Left renal cortex interstitium (tissue), 4 donors: ENCODE measurements at places on chromosomes 16 and 17.

GRCh38 chr16:69404275-69404805 lies 18.5 kb upstream of the TERF2 start:
- no peak for DNase-seq

- no peak for DNase-seq
Measured at GRCh38 chr16:84661418-84662060, 13.2 kb downstream of the KLHL36 start.

DNA sequence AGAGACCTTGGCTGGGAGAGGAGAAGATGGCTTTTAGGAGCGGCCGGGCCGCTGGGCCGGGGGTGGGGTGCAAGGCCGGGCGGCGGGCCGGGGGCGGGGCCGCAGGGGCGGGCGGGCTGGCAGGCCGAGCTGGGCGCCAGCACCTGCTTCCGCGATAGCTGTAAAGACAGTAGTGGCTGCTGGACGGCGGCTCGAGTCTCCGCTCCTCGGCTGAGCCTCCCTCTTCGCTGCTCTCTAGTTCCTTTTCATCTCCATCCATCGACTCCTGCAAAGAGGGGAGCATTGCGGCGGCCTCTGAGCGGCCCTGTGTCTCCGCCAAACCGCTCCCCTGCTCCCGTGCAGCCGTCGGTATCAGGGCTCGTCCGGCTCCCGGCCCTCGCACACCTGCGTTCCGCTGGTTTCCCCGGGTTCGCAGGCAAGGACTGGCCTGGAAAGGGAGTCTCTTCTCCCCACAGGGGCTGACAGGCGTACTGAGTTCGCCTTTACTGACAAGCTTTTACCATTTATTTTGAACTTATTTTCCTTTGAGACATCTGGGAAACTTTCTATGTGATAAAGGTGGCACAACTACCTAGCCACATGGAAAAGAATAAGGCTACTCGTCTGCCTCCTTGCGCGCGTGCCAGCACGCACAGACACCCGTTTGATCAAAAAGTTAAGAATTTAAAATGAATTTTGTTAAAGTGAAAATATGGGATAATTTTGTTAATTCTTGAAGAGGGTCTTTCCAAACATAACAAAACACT lies at the start of gene C17orf75:
Gene C17orf75, minus strand, starts transcription at position 317 of the 746 bp plus-strand sequence. Its CDS starts 34 bp downstream, at position 283.
- DNase-seq = no peak

- DNase-seq = no peak
Measured at GRCh38 chr17:1800240-1800639, 29.5 kb downstream of the SMYD4 start.

DNA sequence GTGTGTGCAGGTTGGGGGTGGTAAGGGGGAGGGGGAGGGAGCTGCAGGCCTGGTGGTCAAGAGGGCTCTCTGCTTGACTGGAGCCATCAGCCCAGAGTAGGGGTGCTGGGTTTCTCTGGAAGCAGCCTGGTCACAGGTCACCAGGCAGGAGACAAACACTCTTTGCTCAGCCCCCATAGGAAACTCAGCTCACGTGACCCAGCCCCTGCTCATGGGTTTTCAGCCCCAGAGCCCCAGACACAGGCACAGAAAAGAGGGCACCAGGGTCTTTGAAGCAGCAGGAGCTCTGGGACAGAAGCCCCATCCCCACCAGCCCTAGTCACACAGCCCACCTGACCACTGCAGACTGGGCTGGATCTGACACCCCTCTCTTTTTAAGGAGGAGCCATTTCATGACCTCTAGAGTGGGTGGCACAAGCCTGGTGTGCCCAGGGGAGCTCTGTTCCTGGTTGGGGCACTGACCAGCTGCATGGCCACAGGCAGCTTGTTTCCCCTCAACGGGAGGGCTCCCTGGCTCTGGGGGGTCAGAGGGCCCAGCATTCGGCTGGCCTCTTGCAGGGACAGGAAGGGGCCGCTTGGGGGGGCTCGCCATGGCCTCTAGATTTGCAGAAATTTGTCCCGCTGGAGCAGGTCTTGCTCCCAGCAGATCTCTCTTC lies 13.8 kb upstream of the CD79B start:
- DNase-seq = no peak

GRCh38 chr16:16045879-16046278 lies 96.5 kb downstream of the ABCC1 start:
- DNase-seq = no peak

DNA sequence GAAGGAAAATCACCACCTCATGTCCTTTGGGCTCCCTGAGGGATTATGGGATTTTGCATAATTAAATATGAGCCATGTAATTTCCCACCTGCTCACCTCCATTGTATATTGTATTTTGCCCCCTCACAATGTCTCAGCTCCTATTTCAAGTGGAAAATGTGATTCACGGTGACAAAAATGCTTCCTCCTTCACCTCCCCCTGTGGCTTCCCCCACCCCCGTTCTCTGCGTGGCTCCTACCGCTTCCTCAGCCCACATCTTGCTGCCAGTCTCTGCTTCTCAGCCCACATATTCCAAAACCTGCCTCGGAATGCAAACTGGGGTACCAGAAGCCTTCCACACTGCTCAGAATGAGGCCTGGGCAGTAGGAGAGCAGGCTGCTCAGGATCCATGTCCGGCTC lies 394.5 kb upstream of the C16orf82 start:
- DNase-seq = no peak

- DNase-seq = no peak
Measured at GRCh38 chr17:79749156-79749815, 18.5 kb downstream of the ENPP7 start.

GRCh38 chr17:673200-673681 lies 41.4 kb downstream of the VPS53 start:
- DNase-seq = no peak

DNA sequence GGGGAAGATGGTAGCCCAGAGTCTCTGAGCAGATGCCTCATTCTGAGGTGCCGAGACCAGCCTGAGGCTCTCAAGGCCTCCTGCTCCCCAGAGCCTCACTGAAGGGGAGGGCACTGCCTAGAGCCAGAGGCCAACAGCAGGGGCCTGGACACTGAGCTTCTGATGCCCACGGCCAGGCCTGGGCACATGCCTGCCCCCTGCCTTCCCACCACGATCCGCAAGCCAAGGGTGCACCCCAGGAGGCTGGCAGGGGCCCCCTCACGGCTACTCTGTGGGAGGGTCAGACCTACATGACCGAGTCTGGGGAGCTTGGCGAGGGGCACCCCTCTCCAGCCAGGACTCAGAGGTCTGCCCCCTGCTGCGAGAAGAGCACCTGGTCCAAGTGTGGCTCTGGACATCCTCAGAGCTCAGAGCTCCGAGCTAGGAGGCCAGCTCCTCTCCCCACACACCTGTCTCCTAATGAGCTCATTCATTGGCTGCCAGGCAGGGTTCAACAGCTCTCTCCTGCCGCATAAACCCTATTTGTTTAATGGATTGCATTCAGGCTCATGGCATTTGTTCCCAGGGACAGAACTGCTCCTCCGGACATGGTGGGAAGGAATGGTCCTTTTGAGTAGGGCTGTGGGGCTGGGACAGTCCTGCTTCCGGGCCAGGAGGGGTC lies 13.9 kb downstream of the OTOP3 start:
- no peak for DNase-seq

- DNase-seq = no peak
Measured at GRCh38 chr17:14289162-14289561, 11.7 kb upstream of the HS3ST3B1 start.

DNA sequence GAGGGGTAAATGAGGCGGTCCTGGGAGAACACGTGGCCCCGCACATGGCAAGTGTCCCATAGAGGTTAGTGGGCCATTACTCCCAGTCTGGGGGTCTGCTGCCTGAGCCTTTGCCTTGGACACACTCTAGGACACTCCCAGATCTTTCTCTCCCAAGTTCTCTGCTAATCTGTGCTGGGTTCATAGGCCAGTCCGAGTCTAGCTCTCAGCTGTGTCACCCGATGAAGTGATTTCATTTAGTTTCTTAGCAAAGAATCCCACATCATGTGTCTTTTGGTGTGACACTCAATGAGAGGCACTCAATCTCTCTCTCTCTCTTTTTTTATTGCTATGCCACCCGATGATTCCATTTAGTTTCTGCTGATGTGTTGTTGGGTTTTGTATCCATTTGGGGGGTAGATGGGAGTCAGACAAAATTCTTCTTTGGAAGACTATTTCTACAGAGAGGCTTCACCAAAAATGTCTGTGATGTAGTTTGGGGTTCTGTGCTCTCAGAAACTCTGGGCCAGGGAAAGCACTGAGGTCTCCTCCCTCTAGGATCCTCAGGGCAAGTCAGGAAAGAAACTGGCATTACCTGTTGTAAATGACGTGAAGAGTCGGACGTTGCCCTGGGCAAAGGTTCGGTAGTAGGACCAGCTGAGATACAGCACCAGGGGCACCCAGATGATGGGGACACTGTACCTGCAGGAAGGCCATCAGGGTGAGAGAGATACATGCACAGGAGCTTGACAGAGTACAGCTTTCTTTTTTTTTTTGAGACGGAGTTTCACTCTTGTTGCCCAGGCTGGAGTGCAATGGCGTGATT lies 25.2 kb upstream of the MLKL start:
- DNase-seq = no peak

DNA sequence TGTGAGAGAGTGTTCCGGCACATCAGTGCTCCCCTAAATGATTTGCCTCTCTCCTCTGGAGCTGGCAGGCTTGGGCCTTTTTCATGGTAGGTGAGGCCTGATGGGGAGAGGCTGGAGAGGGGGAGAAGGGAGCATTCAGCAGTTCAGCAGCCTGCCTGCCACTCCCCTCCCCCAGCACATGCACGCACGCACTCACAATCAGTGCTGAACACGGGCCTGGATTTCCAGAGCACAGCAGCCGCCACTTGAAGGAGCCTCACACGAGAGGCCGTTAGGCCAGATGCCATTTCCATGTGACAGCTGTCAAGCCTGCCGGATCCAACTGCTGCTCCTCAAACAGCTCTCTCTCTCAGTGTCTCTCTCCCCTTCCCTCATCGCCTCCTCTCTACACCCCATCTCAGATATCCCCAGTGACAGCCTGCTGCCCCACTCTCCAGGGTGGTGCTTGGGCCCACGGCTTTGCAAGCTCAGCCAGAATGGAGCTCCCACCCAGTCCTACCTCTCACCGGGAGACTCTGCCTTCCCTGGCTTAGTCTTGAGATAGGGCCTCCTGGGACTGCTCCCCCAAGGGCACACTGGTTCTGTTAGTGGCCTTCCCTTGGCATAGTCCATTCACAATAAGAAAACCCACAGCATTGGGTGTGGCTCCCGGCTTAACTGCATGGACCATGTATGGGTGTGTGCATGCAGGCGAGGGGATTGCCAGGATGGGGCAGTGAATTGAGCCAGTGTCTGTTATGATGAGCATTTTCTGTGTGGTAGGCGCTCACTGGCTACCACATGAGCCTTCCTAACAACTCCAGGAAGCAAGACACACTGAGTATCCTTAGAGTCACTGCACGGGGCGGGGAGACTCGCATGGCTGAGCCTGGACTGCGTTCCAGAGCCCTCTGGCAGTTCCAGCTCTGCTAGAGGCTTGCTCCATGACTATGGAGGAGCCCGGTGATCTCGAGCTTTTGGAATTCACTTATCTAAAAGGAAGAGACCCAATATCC lies 226.2 kb downstream of the CCDC182 start:
- no peak for DNase-seq

DNA sequence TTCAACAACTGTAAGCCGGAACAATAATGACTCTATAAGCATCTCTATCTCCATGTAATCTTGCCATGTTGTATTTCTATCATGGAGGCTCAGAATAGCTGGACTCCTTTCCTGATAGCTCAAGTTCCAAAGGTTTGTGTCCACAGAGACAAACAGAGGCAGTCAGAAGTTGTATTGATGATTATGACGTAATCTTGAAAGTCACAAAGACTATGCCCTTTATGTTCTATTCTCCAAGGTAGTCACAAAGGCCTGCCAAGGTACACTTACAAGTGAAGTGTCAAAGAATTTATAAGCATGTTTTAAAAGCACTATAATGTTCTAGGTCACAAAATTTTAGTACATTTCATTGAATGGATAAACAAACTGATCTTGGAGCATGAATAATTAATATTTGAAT lies 542.2 kb downstream of the CDH11 start:
- DNase-seq = no peak

DNA sequence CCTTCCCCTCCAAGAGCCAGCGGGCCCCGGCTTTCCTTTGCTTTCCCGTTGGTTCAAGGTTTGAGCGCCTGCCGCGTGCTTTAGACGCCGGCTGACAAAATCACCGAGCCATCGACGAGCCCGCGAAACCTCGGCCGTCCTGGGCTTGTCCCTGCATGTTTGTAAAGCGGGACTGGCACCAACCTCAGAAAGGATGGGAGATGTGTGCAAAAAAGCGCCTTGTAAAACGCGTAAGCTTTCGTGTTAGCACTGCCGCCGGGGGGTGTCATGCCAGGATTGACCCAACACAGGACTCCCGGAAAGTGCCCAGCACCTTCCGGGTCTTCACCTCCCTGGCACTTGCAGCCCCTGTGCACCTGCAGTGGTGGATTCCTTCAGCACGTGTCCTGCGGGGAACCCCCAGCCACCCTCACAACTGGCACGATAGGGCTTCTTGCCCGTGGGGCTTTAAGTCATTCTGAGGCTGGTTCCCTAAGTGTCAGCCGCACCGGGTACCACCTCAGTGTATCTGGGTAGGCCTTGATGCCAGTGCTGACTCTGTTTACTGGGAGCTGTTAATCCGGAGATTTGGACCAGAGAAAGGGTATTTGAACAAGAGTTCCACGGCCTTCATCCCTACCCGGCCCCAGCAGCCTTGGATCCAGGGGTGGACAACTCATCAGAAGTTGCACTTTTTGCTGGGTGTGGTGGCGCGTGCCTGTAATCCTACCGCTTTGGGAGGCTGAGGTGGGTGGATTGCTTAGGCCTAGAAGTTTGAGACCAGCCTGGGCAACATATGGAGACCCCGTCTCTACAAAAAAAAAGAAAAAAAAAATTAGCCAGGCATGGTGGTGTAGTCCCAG lies 817 bp downstream of the NDUFAF8 start:
- DNase-seq = no peak

DNA sequence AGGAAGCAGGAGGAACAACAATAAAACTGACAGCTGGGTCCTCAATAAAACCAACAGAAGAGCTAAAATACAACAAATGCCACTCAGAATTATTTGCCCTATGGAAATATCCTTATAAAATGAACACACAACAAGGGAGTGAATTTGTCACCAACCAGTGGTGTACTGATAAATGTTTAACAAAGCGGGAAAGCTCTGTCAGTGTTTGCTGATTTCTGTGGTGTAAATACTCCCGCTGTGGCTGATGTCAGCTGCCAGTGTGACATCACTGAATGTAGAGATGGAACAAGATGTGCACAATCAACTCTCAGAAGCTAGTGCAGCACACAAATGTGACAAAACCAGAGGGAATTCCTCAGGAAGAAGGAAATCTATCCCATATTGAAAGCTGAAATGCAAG lies 51.9 kb downstream of the CDYL2 start:
- DNase-seq = no peak

GRCh38 chr17:9700754-9701476 lies 55.6 kb downstream of the USP43 start:
- DNase-seq = no peak

DNA sequence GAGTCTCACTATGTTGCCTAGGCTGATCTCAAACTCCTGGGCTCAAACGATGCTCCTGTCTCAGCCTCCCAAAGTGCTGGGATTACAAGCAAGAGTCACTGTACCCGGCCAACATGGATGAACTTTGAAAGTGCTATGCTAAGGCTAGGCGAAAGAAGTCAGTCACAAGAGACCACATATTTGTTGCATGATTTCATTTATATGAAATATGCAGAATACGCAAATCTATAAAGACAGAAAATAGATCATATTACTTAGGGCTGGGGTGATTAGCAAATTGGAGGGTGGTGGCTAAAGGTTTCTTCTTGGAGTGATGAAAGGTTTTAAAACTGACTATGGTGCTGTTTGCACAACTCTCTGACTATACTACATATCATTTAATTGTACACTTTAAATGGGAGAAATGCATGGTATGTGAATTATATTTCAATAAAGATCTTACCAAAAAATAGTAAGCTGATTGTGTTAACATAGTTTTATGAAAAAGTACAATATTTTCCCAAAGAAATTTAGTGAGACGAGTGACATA lies 1.2 kb upstream of the FLYWCH1 start:
- DNase-seq = no peak

GRCh38 chr16:1788095-1788707 lies 5.3 kb downstream of the IGFALS start:
- DNase-seq = no peak
